ENCODE measurements at places on chromosomes 16 and 17.

- DNase-seq = no peak
Observed at GRCh38 chr17:64331931-64332493, 58.6 kb downstream of the PECAM1 start.

DNA sequence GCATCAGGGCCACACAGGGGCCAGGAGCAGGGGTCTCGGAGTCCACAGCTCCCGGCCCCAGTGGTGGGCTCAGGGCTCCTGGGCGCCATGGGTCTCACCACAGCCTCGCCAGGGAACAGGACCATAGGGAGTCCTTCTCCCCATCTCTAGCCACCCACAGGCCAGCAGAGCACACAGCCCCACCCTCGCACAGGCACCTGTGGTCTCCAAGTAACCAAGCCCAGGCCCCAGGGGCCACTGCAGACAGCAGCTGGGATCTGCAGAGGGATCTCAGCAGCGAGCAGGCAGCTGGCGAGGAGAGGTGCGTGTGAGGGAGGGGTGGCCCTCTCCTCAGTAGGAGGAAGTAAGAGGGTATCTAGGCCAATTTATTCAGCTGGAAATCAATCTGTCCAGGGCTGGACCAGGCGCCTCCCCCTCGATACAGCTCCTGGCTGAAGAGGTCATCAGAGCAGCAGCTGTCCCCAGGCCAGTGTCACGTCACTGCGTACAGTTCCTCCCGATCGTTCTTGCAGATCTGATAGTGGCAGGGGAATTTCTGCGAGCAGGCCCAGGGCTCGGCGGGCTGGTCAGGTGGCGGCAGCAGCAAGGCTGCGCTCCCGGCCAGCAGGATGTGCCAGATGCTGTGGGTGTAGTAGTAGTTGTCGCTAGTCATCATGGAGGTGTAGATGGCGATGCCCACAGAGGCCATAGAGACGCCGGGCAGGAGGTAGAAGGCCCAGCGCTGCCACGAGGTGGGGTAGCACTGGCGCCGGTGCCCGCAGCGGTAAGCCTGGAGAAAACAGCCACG, 1.4 kb upstream of the MRPL28 start:
- no peak for DNase-seq

DNA sequence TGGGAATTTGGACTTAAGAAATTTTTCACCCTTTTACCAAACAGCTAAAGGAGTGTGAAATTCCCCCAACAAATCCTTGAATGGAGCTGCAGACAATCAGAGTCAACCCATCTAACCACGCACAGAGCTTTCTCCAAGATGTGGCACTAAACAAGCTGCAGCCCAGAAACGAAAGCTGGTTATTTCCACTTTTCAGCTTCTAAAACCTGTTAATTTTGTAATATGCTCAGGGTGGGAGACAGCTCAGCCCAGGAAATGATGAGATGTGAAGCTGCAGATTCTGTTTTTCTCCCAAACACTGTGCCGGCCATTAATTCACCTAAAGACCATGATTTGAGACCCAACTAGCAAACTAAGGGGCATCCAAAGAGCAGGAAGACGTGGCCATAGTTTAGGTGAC, 33.2 kb upstream of the ABR start:
- no peak for DNase-seq

DNA sequence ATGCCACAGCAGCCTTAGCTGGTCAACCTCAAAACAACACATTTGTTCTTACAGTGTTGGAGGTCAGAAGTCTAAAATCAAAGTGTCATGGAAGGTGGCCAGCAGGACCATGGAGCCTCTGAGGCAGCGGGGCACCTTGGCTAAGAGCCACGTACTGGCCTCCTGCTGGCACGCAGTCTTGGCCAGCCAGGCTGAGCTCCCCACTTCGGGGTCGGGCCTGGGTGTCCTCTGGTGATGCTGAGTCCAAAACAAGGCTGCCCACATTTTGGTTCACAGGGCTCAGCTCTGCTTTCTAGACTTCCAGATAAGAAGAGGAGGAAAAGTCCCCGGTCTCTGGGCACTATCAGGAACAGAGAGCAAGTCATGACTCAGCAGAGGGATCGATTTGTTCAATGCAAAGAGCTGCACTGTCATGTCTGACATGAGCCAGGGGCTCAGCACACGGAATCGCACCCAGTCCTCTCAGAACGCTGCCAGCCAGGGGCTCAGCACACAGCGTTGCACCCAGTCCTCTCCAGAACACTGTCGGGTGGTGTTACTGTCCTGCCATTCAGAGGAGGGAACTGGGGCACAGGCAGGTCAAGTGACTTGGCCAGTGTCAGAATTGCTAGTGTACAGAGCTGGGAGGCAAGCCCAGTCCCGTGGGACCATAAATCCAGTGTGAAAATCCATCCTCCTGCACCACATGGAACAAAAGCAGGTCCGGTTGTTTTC, 2.5 kb downstream of the LGALS9 start:
- no peak for DNase-seq

- no peak for DNase-seq
Observed at GRCh38 chr16:30882429-30883310, 11.2 kb downstream of the BCL7C start.

GRCh38 chr17:79761894-79762589, 15.9 kb upstream of the CBX2 start:
- no peak for DNase-seq

- DNase-seq = no peak
Observed at GRCh38 chr16:73890186-73891128, 406.2 kb upstream of the PSMD7 start.

- DNase-seq = no peak
Observed at GRCh38 chr16:22333457-22333994, 36.3 kb downstream of the POLR3E start.

DNA sequence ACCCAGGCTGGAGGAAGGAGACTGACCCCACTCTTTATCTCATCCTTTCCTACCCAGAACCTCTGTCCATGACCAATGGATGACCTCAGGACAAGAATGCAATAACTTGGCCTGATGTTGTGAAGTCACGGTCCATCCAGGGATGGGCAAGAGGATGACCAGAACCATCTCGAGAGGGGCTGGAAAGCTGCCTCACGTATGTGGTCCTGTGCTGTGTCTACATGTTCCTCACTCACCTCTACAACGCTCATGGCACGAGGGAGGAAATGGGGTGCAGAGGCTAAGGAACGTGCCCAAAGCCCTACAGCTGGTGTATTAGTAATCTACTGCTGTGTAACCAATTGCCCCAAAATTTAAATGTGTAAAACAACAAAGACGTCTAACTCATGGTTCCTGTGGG, 7.3 kb upstream of the KCTD5 start:
- no peak for DNase-seq

- DNase-seq = no peak
Observed at GRCh38 chr16:74183601-74184360, 112.8 kb upstream of the PSMD7 start.

- no peak for DNase-seq
Observed at GRCh38 chr17:40648384-40648968, 858 bp upstream of the SMARCE1 start.

GRCh38 chr16:27712251-27712711, 162.3 kb downstream of the KATNIP start:
- DNase-seq = no peak

GRCh38 chr16:15970202-15970601, 20.8 kb downstream of the ABCC1 start:
- DNase-seq = no peak

DNA sequence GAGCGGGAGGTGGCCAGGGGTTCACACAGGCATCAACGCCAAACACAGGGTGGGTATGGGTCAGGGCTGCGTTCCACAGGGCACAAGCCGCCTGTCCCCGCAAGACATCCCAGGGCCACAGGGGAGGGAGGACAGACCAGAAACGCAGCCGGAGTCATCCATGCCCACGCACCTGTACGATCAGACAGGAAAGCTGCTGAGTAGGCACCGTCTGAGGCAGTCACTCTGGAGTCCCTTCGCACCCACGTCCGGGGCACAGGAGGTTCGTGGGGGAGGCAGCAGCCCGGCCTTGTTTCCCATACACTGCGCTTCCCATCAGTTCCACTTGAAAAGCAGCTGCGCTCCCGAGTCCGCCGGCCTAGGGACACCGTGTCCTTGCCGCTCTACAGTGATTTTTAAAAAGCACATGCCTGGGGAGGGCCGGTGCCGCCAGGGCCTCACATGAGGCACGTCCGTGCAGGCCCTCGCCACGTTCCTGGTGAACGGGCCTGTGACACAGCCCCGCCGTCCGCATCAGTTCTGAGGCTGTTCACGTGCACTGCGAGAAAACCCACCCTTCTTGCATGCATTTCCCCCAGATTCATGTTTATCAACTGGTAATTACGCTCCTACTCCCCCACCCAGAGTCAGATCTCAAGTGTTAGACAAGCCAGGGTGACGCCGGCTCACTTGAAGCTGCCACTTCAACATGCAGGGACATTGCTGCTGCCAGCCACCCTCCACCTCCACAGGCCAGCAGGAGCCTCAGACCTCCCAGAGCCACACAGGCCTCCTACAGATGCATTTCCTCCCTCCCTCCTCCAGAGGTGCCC, 34.8 kb downstream of the WDR45B start:
- no peak for DNase-seq

GRCh38 chr16:48448841-48449481, 63.7 kb upstream of the SIAH1 start:
- DNase-seq = no peak

DNA sequence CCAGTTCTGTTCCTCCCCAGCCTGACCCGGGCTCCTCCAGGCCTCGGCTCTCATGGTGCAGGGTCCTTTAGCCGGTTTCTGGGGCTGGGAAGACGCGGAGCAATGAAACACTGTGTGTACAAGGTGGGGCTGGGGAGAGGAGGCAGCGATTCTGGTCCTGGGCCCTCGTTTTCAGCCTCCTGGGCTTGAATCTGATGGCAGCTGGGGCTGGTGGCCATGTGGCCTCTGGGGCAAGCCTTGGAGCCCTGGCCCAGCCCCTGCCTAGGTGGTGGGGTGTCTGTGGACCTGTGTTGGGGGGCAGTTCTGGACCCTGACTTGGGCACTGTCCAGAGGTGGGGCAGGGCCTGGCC, 4.1 kb downstream of the FOXJ1 start:
- DNase-seq = no peak
